ENCODE measurements at places on chromosomes 16 and 17.

GRCh38 chr16:67151431-67152097 lies 766 bp upstream of the B3GNT9 start:
- DNase-seq: no peak

DNA sequence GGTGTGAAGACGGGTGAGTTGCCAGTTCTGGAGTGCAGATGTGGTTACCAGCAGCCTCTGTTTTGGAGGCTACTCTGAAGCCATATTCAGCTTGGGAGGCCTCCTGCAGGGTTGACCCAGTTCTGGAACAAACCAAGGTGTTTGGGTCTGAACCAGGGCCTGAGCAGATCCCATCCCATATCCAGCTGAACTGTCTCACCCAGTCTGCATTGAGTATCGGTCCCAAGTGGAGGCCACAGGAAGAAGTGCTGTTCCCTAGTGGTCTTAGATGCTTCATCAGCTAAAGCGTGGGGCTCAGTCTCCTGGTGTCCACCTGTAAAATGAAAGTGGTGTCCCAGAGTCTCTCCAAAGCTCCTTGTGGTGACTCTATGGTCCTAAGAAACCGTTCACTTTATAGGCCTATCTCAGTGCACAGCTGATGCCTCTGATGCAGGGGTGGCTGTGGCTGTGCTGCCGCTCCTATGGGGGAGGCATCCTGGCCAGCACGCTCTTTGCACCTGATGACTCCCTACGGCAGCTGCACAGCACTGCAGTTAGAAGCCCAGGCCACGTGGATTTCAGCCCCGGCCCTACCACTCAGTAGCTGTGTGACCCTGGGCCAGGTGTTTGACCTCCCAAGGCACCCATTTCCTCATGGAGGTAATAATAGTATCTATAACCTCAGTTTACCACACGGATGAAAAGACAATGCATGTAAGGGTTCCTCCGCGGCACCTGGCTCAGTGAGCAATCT lies 21.0 kb downstream of the CBX4 start:
- no peak for DNase-seq

- DNase-seq: no peak
Measured at GRCh38 chr17:75799402-75799801, 14.8 kb downstream of the UNK start.

DNA sequence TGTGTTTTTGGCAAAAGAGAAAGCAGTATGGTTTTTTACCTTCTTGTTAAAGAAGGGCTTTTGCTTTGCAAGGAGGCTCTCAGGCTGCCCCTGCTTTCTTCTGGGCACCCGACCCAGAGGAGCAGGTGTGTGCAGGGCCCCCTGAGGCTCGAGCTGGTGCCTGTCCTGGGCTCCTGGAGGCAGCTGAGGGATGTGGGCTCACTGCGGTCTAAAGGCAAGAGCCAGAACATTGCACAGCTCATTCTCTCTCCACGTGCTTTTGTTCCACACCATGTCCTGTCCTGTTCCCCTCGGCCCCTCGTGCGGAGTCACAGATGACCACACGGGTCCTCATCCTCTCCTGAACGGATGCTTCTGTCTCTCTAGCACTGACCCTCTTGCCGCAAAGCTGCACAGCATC lies 36.7 kb upstream of the CAPN15 start:
- DNase-seq: no peak

DNA sequence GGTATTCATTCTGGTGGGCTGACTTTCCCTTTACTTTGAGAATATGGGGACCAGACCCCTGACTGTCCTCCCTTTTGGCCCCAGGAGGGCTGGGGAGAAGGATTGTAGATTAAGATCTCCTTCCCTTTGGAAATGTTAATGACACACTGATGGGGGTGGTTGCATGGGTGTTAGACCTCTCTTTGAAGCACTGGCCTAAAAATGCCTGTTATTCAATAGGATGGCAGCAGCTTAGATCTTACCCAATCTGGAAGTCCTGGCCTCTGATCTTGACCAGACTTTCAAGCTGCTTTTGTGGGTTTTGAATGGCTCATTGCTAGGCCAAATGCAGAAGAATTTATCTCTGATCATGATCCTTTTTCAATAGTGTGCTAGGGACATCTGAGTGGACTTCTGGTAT lies 25.7 kb downstream of the MAP3K3 start:
- no peak for DNase-seq

DNA sequence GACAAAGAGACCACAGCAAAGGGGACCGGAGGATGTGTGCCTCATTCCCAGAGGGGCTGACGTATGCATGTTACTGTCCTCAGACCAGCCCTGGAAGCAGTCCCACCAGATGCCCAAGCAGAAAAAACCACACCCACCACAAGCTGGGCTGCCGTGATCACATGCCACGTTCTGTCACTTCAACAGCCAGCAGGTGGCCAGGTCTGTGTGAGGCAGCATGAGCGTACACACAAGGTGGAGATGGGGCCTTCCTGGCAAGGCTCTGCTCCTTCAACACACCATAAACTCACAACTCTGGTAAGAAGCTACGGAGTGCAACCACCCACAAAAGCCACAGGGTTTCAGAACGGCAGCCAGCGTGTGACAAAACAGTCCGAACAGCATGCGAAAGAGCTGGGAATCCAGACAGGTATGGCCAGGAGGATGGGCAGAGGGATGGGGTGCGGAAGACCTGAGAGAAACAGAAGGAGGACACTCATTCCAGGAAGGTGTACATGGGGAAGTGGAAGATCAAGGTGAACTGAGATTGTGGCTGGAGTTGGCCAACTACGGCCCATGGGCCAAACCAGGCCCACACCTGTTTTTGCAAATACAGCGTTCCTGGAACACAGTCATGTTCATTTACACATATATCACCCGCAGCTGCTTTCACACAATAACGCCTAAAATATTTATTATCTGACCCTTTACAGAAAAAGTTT lies 27.9 kb downstream of the MBTPS1 start:
- peak; percentile 82 for DNase-seq

- no peak for DNase-seq
Measured at GRCh38 chr16:81550432-81550808, 105.8 kb downstream of the CMIP start.

DNA sequence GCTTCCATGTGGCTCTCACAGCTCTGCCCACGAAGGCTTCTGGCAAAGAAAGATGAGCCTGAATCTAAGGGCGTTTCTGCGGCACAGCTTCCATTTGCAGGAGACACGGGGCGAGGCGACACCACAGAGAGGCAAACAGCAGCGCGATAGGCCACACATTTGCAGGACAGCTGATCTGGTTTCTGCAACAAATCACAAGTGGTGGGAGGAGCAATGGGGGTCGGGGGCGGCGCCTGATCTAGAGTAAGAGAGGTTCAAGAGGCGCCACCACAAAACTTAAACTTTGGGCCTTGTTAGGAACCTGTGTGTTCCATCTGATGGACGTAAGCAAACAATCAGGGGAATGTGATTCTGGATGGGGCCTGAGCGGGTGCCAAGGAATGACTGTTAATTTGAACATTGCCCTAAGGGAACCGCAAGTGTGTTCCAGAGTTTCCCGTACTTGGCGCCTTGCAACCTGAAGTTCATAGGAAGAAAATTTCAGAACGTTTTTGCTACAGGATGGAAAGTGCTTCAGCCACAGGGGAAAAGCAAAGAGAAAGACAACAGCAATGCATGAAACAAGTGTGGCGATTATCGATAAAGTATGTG lies 18.9 kb upstream of the ENPP7 start:
- DNase-seq: no peak

All from activated CD4-positive, alpha-beta T cell treated with anti-CD3 and anti-CD28 coated beads, Interleukin-2, amount 50 U/mL, for 16 hours (primary cell).